ENCODE measurements at places on chromosomes 4 and X. TPM values are rescaled to one million over a fixed set of nuclear protein-coding genes. Genes with fewer than 3 reads are reported as not detected.

DNA sequence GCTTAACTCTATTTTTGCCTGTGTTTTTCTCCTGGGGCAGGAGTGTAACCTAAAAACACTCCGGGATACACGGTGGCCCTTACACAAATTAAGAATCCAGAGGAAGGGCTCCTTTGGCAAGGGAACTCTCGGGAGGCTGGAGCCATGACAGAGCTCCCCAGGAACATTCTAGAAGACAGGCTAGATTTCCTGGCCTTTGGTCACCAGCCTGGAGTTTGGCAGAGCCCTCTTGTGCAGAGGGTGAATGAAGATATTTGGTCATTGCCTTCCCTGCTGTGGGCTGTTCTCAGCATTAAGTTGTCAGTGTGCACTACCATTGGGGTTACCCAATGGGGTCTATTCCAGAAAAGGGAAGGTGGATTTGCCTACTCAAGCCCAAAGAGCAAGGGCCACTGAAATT lies 53.8 kb upstream of the LNX1 start:
- peak; percentile 44 for DNase-seq

GRCh38 chrX:68876731-68877130 lies 47.9 kb downstream of the EFNB1 start:
- DNase-seq = no peak

DNA sequence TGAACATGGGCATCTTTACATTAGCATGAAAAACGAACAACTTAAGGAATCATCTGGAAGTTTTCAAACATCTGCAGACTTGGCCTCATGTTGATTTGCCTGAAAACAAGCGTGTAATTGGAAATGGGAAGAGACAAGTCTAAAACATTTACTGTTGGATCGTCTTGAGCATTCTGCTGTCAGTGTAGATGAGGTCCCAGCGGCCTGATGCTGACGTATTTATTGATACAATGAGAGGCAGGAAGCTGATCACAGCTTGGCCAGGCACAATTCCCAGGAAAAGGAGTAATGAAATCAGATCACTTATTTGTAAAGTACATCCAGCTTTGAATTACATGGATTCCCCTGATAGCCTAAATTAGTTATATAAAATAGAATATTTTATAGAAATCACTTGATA lies 210.6 kb downstream of the CLCN4 start:
- DNase-seq = no peak

ERAS gene
- total RNA-seq = 0.38 TPM

GRCh38 chrX:15882704-15883539 lies 28.3 kb upstream of the AP1S2 start:
- DNase-seq = no peak

SLC6A14 gene
- total RNA-seq = 2.1 TPM

- DNase-seq = no peak
Observed at GRCh38 chr4:143728166-143728565, 27.7 kb upstream of the FREM3 start.

ADAM29 gene
- total RNA-seq = not detected

DNA sequence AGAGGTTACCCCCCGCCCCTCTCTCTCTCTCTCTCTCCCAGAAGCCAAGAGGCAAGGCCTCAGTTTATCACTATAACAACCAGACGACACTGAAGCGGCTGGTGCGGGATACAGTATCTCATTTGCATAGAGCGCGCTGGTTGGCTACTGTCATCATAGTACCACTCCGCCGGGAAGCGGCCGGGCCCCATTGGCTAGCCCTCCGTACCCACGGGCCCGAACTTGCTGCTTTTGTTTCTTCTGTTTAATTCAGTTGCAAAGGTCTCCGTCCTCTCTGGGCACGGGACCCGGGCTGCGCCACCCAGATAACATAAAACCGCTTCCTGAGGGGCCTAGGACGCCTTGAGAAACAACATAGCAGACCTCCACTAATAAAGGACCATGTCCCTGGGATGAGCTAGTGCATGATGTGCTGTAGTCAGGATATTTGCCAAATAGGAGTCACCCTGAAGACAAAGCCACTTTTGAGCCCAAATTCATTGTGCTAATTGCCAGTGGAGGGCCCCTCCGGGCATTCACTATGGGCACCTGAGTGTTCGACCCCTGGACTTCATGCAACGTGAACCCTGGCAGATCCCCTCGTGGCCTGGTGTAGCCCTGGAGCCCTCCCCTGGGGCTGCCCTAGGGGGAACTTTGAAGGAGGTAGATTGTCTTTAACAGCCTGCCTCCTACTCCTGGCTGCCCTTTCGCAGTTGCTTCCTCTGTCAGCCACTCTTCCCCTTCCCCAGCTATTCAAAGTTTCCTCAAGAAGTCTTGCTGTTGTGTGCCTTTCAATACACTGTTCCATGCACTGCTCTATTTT lies at the start of gene PCYT1B:
Gene PCYT1B, minus strand, starts transcription at position 91 of the 802 bp plus-strand sequence. CDS start 242 bp downstream, outside the sequence.
- DNase-seq = peak; percentile 34

DMRTC1 gene
- total RNA-seq = not detected

DNA sequence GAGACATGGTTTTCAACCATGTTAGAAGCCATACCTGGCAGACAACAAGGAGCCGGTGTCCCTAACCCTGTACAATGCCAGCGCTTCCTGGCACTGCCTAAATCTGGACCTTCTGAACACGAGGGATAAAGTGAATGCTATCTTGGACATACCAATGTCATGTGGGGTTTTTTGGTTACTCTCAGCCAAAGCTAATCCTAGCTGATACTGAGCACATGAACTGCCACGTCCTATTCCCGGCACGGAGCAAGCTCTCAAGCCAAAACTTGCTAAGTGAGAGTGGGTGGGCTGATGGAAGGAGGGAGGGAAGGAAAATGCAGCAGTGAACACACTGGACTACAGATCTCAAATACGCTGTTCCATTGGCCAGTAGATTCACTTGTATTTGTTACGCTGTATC lies 226.1 kb downstream of the BCOR start:
- DNase-seq = no peak

XG gene
- total RNA-seq = not detected

GRCh38 chr4:1309261-1310010 lies 19.7 kb downstream of the MAEA start:
- peak; percentile 85 for DNase-seq

GRCh38 chr4:151267822-151268535 lies 9.0 kb upstream of the PRSS48 start:
- DNase-seq = no peak

- no peak for DNase-seq
Observed at GRCh38 chr4:159104694-159105414, 2.0 kb downstream of the RAPGEF2 start.

DKC1 gene
- total RNA-seq = 31.7 TPM

DNA sequence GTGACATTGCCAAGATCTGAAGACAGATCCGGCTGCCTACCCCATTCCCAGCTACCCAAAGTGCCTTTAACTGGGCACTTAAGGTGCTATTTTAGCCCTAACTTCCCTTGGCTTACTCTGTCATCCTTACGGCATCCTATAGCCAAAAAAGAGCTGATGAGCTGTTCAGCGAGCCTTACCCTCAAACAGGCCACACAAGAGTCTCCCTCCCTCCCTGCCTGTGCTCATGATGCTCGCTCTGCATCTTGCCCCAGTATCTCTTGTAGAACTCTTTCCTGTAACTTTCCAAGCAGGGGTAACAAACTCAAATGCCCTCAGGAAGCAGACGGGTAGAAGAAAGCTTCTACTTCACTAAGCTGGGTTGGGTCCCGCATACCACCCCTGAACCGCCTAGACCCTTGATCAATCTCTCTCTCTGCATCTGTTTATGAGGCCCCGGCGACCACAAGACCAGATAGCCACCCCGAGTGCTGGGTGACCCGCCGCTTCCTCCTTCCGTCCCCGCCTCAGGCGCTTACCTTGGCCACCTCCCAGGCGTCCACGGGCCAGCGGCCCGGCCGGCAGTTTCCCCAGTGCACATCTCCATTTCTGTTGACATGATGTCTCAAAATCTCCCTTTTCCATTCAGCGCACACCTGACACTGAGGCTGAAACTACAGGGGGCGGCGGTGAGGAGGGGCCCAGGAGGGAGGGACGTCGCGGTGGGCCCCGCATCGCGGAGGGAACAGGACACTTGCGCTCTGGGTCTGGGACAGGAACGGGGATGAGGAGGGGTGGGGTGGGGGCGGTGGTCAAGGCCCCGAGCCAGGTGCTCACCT lies 663 bp downstream of the CXorf38 start:
- peak; percentile 72 for DNase-seq

LEF1 gene
- 2.5 TPM for total RNA-seq
